ENCODE measurements at places on chromosomes 5 and 9. TPM values are rescaled to one million over a fixed set of nuclear protein-coding genes. Genes with fewer than 3 reads are reported as not detected.

SEMA4D gene
- total RNA-seq: 9.4 TPM

TSSK1B gene
- 0.60 TPM for total RNA-seq

CCDC152 gene
- total RNA-seq: 1.8 TPM

WDR31 gene
- total RNA-seq: 1.4 TPM

IL13 gene
- total RNA-seq: not detected

S100Z gene
- total RNA-seq: 1.4 TPM

LCN12 gene
- total RNA-seq: 1.6 TPM

LCP2 gene
- total RNA-seq: 0.80 TPM

TOR1B gene
- 28.1 TPM for total RNA-seq

CEP72 gene
- total RNA-seq: 7.6 TPM

CBY3 gene
- not detected for total RNA-seq

LMX1B gene
- not detected for total RNA-seq

PCDHGB7 gene
- total RNA-seq: 6.9 TPM

PCDHB4 gene
- 2.5 TPM for total RNA-seq

HRH2 gene
- 2.5 TPM for total RNA-seq

ARID3C gene
- total RNA-seq: 0.27 TPM

ANKRD18A gene
- 0.53 TPM for total RNA-seq

HDAC3 gene
- 53.5 TPM for total RNA-seq

TERT gene
- not detected for total RNA-seq

STPG3 gene
- not detected for total RNA-seq

CTXN3 gene
- total RNA-seq: not detected

PHF24 gene
- total RNA-seq: 0.08 TPM

TAF11L10 gene
- not detected for total RNA-seq

NKD2 gene
- 2.0 TPM for total RNA-seq

BRD3 gene
- total RNA-seq: 9.0 TPM

QRFP gene
- not detected for total RNA-seq

PCDHGC3 gene
- 18.9 TPM for total RNA-seq

PCAT7 gene
- 12.8 TPM for total RNA-seq

CERT1 gene
- total RNA-seq: 42.0 TPM

F2RL1 gene
- 210 TPM for total RNA-seq

ADRB2 gene
- 0.63 TPM for total RNA-seq

TAF1L gene
- not detected for total RNA-seq

TNC gene
- total RNA-seq: 20.9 TPM

TUSC1 gene
- total RNA-seq: 7.5 TPM

SLC6A18 gene
- not detected for total RNA-seq

GGTA1 gene
- total RNA-seq: 0.07 TPM

ADGRV1 gene
- 74.9 TPM for total RNA-seq

CORO2A gene
- 27.1 TPM for total RNA-seq

FKTN gene
- 27.1 TPM for total RNA-seq

FSD1L gene
- total RNA-seq: 9.3 TPM

TMEM203 gene
- total RNA-seq: 43.5 TPM

SPINK6 gene
- not detected for total RNA-seq

GPSM1 gene
- total RNA-seq: 27.3 TPM

LRRC19 gene
- 44.6 TPM for total RNA-seq

PLGRKT gene
- 18.3 TPM for total RNA-seq

CEL gene
- 4.4 TPM for total RNA-seq

GMCL2 gene
- not detected for total RNA-seq

TRIM7 gene
- not detected for total RNA-seq

SEC16A gene
- total RNA-seq: 42.7 TPM

GIN1 gene
- total RNA-seq: 4.7 TPM

FAM163B gene
- total RNA-seq: 0.68 TPM

CLIC3 gene
- 9.9 TPM for total RNA-seq

VLDLR gene
- total RNA-seq: 22.5 TPM
